AG04450 (cell line): ENCODE measurements at places on chromosomes 12 and 14.

GRCh38 chr14:74526854-74527585 lies 33.5 kb downstream of the ISCA2 start:
- no peak for DNase-seq

DNA sequence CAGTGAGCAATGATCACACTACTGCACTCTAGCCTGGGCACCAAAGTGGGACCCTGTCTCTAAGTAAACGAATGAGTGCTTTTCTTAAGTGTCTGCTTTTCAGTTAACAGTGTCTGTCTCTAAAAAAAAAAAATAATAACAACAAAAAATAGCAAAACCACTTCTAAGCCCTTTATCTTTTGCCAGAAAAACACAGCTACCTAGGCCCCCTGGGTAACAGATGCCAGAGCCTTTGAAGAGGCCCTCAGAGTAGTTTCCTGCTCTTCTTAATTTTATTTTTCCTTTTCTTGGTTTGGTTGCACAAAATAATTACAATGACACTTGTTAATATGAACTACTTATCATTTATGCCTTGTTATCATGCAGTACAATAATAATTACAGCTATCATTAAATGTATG lies 32.8 kb upstream of the RAP1B start:
- no peak for DNase-seq

- DNase-seq = no peak
These were observed 103.0 kb downstream of the PEBP1 start for GRCh38 chr12:118238888-118239287.

DNA sequence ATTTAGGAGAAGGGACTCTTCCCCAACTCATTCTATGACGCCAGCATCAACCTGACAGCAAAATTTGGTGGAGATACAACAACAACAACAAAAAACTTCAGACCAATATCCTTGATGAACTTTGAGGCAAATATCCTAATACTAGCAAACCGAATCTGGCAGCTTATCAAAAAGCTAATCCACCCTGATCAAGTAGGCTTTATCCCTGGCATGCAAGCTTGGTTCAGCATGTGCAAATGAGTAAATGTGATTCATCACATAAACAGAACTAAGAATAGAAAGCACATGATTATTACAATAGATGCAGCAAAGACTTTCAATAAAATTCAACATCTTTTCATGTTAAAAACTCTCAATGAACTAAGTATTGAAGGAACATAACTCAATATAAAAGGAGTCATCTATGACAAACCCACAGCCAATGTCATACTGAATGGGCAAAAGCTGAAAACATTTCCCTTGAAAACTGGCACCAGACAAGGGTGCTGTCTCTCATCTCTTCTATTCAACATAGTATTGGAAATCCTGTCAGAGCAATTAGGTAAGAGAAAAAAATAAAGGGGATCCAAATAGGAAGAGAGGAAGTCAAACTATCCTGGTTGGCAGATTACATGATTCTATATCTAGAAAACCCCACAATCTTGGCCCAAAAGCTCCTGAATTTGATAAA lies 233.3 kb downstream of the CCDC59 start:
- DNase-seq = no peak

GRCh38 chr12:41739066-41739465 lies 405.6 kb downstream of the GXYLT1 start:
- no peak for DNase-seq

DNA sequence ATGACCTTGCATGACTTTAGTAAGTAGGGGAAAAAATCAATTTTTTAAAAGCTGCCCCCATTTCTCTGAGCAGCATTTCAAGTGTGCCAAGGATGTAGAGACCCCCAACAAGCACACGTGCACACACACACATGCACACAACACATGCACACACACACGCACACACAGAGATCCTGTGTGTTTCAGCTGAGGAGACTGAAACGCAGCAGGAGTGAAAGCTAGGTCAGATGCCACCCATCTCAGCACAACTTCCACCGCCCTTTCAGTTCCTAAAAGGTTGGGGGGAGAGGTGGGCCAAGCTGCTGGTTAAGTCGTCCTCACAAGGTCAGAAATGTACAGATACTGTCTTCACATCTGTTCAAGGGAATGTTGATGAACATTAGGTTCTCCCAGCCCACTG lies 13.9 kb downstream of the MYL2 start:
- no peak for DNase-seq

- DNase-seq = no peak
These were observed 11.7 kb upstream of the RIN3 start for GRCh38 chr14:92501891-92502351.

DNA sequence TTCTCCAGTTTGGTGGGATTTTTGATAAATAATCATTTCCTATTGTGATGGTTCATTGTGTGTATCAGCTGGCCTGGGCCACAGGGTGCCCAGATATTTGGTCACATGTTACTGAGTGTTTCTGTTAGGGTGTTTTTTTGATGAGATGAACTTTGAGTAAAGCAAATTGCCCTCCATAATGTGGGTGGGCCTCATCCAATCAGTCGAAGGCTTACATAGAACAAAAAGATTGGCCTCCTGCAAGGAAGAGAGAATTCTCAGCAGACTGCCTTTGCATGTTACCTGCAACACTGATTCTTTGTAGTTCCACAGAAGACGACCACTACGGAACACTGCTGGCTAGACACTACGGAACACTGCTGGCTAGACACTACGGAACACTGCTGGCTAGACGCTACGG lies 441.6 kb downstream of the GLT1D1 start:
- DNase-seq = no peak

DNA sequence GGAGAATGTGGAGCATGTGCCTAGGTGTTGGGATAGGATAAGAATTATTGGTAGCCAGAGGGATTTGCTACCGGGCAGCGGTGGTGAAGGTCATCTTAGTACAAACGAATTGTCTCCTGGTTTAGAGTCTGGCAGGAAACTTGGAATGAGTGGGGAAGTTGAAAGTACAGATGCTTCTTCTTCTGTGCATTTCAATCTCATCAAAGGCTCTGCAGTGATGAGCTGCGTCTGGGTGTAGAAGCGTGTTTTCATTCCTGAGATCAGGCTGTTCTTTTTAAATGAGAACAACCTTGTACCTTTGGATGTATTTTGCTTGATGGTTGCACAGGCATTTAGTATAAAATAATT lies 2.1 kb downstream of the WNK1 start:
- no peak for DNase-seq

DNA sequence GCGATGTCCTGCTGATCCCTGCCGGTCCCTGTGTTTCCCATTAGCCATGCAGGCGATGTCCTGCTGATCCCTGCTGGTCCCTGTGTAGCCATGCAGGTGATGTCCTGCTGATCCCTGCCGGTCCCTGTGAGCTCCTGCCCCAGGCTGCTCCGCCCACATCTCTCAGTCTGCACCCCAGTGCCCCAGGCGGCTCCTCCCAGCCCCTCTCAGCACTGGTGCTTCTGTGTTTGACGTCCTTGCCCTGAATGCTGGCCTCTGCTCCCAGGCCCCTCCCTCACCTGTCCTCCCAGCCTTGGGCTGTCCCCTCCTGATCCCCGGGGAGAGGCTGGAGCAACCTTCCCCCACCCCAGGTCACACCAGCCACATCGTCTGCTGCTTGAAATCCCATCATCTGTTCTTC lies 41.4 kb upstream of the TEX22 start:
- no peak for DNase-seq

DNA sequence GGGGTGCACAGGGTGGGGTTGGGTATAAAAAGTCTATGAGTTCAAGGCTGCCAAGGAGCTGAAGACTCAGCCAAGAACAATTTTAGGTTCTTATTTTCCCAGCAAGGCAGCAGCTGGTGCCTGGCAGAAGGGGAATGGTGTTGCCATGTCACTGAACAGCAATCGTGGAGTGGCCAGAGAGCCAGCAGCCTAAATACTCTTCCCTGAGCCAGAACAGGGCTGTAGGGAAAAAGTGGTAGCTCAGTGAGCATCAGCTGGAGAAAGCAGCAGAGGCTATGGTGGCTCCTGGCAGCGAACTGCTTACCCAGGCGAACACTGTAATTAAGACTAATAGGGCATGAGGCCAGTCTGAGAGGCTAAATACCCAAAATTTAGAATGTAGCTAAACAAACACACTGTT lies 334.9 kb downstream of the RMST start:
- no peak for DNase-seq

- DNase-seq = no peak
These were observed 6.5 kb upstream of the DRAM1 start for GRCh38 chr12:101870925-101871324.
